ENCODE measurements at places on chromosomes 16 and 17.

DNA sequence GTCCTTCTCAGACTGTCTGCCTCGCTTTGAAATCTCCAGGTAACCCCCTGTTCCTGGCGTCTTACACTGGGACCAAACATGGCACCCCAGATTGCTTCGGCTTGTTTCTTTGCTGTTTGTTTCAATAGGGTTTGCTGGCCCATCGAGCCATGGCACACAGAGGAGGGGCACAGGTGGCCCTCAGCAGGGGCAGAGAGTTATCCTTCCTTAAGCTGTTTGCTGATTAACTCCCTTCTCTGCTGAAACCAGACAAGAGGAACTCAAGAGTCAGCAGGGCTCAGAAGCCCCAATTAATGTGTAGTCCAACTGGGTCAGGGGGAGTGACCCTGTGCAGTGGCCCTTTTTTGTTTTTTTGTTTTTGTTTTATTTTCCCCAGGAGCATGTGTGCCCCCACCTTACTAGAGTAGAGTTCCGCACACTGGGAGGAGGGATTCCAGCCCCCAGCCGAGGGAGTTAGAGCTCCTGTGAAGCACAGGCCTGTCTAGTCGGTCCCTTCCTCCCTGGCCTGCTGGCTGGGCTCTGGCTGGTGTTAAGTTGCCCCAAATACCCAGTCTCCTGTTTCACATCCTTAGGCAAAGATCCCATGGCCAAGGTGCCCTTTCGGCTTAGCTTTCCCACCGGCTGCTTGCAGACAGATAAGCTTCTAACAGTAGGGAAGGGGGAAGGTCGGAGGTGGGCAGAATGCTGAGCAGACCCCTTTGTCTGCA lies 39.3 kb downstream of the YPEL2 start:
- no peak for DNase-seq

GRCh38 chr16:48536614-48537200 lies 73.3 kb downstream of the N4BP1 start:
- DNase-seq: no peak

DNA sequence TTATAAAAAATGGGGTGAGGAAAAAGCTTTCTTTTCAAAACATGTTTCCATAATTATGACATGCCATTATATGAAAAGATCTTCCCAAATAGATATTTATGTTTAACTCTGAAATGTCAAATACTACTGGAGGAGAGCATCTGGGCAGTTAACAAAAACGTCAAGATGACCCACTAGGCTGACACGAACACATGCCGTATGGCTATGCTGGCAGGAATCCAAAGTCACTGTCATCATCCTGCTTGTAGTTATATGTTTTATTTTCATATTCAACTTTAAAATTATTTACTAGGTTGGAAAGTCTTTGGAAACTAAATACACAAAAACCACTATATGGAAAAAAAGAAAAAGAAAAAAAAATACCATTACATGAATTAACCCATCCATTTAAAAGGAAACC lies 27.3 kb downstream of the ANKFY1 start:
- no peak for DNase-seq

- DNase-seq: peak; percentile 17
These were observed 329 bp downstream of the NLK start for GRCh38 chr17:28042721-28043291.

DNA sequence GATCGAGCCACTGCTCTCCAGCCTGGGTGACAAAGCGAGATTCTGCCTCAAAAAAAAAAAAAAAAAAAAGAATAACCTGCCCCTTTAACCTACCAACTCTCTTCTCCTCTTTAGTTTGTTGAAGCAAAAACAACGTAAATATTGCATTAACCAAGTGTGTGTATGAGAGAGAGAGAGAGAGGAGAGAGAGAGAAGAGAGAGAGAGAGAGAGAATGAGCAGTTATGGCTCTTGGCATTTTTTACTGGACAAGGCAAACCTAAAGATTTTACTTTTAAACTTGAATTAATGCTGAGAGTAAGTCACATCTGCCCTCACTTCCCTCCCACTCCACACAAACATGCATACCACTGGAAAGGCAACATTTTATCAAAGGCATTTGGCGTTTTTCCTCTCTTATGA lies 3.0 kb upstream of the SLFN5 start:
- no peak for DNase-seq

- DNase-seq: peak; percentile 76
These were observed 788 bp upstream of the EXOC3L1 start for GRCh38 chr16:67190448-67191399.

DNA sequence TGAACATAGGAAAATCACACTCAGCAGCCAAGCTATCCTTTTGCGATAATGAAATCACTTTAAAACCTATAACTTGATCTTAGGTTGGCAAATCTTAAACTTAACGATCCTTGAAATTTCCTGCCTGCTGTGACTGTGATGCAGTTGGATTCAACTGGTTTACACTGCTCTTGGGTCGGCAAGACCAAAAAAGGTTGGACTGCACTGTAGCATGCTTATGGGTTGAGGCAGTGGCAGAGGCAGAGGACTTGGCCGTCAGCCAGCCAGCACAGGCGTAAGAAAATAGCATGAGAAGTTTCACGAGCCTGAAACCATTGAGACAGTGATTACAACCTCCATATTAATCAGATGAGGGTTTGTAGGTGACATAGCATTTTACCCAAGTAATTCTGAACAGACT lies 21.4 kb downstream of the WSB1 start:
- peak; percentile 78 for DNase-seq

DNA sequence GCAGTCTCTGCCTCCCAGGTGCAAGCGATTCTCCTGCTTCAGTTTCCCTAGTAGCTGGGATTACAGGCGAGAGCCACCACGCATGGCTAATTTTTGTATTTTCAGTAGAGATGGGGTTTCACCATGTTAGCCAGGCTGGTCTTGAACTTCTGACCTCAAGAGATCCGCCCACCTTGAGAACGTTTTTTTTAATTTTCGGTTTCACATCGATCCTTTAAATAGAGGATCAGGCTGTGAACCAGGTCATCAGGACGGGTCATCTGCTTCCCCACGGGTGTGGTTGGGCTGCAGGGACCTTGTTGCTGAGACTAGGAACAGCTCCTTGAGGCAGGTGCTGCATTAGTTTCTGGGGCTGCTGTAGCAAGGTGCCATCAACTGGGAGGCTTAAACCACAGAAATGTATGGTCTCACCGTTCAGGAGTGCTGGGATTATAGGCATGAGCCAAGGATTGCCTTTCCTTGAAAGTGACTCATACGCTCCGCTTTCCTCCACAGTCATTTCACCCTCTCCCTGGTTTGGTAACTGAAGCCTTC lies 7.9 kb upstream of the NAGPA start:
- no peak for DNase-seq

DNA sequence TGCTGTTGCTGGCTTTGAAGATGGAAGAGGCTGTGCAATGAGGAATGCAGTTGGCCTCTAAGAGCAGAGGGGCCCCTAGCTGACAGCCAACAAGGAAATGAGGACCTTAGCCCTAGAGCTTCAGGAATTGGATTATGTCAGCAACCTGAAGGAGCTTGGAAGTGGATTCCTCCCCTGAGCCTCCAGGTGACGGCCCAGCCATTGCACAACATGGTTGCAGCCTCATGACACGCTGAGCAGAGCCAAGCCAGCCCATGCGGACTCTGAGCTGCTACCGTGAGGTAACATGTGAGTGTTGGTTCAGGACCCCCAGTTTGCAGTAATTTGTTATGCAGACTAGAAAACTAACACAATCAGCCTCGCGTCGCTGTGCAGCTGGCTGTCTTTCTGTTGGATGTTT lies 20.2 kb downstream of the CCDC42 start:
- no peak for DNase-seq

DNA sequence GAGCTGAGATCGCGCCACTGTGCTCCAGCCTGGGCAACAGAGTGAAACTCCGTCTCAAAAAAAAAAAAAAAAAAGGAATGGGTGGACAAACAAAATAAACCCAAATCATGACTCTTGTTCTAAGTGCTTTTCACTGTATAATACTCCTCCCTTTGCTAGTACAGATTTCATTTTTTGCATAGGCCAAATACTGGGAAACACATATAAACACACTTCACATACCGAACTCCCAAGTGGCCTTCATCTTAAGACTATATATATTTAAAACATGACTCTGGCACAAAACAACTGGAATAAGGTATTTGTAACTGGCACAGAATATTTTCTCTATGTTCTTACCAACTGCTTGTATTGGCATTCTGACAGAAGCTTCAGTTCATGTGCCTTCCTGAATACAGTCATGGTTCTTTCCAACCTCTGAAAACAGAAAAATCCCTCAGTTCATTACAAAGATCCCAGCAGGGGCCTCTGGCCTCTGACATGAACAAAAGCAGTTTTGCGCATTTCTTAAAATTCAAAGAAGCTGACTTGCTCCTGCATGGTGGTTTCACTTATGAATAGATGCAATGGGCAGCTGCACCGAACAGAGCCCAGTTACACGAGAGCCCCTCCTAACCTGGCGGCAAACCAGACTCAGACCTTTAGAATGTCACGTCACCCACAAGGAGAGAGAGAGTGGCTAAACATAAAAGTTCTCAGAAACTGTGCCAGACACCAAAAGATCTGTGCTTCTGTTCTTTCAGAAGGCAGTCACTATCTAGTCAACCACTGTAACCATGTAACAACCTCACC lies 19.1 kb upstream of the COPRS start:
- DNase-seq: no peak

GRCh38 chr17:71057938-71058337 lies 888.6 kb downstream of the KCNJ2 start:
- no peak for DNase-seq

DNA sequence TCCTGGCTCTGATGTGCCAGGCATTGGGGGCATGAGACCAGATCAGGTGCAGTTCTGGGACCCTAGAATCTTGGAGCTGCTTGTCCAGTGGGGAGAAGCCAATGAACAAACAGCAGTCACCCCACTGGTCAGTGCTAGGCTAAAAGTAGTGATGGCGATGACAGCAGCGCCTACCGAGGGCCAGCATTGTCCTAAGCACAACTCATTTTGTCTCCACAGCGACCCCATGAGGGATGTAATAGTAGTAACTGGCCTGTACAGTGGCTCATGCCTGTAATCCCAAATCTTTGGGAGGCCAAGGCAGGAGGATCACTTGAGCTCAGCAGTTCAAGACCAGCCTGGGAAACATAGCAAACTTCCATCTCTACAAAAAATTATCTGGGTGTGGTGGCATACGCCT lies 6.2 kb downstream of the SMCR8 start:
- DNase-seq: peak; percentile 42

DNA sequence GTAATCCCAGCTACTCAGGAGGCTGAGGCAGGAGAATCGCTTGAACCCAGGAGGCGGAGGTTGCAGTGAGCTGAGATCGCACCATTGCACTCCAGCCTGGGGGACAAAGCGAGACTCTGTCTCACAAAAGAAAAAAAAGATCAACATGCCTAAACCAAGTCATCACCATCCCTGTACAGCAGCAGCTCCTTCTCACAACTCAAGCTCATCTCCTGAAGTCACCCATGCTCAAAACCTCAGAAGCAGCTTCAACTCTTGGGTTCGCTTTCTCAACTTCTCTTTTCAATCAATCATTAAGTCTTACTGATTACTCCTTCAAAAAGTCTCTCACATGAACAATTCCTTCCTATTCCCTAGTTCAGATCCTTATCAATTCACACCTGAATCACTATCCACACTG lies 31.3 kb downstream of the PHLPP2 start:
- no peak for DNase-seq

GRCh38 chr16:68644715-68645493 lies at the start of gene CDH3:
CDH3 (plus strand) TSS chr16:68645310; CDS start chr16:68645380, 70 bp downstream.
- no peak for DNase-seq

DNA sequence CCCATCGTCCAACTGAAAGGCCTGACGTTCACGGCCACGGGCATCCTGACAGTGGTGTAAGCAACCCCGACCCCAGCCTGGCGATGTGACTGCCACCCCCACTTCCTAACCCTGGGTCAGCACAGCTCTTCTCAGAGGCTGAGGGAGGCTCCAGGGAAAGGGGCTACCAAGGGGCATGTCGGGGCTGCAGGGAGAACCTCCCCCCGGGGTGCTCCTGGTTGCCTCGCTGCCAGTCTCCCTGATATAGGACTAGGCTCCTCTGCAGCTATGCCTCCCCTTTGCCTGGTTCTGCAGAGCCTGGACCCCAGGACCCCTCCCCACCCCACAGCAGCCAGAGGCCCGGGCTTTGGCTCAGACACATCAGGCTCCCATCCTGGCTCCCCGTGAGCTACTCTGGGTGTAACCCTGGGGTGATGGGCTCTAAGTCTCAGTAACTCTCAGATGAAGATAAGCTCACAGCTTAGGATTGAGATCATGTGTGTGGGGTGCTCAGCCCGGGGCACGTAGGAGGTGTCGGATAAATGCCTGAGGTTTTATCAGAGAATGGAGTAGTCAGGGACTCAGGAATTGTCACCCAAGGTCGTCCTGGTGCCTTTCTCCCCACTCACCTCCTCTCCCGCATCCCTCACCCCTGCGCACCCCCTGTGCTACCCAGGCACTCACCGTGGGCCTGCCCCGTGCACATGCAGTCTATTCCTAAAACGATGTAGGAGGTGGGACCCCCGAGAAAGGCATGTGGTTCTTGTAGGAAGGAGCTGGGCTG lies 10.6 kb downstream of the ITGAD start:
- no peak for DNase-seq

Data from erythroblast (primary cell).